ENCODE measurements at places on chromosomes 11 and 22.

DNA sequence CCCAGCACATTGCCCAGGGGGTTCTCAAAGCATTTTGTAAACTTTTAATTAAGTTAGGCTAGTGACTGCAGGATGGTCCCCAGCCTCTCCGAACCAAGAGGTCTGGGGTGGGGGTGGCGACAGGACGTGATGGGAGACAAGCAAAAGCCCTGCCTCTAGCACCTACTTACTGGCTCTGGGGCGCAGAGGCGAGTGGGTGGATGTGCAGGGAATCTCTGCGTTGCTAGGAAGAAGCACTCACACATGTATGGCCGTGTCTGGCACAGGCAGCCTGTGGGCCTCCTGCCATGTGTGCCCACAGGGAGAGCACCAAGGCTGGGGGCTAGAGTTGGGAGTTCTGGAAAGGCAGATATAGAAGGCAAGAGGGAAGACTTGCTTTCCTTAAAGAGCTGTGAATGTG is 6.3 kb downstream of the OPCML start:
- no peak for DNase-seq

GRCh38 chr11:116312570-116313391 is 460.0 kb downstream of the BUD13 start:
- no peak for DNase-seq

GRCh38 chr11:93474123-93474522 is 69.1 kb downstream of the SMCO4 start:
- DNase-seq, result no peak

GRCh38 chr22:35353318-35353717 is 27.6 kb upstream of the HMOX1 start:
- no peak for DNase-seq

DNA sequence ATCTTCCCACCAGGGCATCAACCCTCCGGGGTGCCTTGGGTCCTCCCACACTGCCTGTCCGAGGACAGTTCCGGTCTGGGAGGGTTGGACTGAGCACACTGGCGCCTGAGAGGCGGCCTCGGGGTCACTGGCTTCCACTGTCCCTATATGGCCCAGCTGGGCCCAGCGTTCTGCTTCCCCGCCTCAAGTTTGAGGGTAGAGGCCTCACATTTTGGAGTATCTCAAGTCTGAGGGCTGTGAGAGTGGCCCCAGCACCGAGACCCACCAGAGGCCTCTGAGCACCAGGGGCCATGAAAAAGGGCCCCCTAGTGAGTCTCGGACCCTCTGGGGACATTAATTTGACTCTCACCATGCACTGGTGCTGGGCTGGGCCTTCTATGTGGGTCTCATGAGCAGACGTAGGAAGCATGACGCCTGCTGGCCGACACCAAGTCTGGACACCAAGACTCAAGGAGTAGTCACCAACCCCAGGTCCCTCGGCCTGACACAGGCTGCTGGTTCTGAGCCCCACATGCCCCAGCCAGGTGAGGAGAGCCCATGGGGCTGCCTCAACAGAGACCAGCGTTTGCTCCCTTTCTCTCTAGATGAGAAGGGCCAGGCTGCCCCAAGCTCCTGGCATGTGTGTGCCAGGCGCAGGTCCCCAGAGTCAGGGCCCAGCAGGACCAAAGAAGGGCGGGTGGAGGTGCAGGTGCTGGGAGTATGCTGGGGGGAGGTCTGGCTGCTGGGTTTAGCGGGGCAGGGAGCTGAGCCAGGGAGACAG is 27.5 kb downstream of the ARVCF start:
- DNase-seq, result no peak

DNA sequence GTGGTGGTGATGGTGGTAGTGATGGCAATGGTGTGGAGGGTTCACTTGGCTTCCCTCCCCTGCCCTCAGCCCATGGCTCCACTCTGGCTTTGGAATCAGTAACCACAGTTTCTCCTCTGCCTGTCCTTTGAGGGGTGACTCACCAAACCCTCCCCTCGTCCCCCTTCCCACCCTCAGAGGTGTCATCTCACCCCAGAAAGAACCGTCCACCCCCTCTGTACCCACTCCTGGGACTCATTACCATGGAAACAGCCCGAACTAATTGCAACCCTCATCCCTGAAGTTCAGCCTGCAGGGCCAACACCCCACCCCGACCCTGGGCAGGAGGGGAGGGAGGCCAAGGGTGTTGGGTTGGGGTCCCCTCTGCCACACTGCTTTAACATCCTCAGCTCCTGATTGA is 26.6 kb downstream of the PHLDB1 start:
- DNase-seq, result no peak

DNA sequence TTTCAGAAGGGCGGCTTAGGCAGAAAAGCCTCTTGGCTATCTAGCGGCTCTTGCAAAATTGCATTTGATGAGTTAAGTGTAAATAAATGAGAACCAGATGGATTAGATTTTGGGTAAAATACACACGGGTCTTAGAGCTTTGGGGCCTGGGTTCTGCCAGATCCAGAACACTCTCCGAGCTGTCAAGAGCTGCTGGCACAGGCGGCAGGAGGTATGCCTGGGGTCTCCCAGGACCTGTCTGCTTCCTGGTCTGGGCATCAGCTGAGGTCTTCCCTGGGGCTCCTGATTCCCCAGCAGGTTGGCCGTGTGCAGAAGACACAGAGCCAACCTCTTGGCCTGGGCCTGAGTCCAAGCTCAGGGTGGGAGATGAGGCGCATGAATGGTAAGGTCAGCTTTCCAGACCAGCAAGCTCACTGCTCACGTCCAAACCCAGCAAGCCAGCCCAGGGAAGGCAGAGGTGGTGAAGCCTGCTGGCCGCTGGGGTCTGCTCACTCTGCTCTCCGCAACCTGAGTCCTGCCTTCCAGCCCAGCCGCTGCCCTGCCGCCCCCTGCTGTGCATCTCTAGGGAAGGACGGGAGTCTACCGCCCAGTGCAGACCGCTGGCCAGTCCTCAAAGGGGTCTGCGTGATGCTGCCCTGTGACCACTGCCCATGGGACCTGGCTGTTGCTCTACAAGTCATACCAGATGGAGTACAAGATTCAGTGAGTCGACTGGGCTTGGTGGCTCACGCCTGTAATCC is 44.9 kb downstream of the SCUBE1 start:
- no peak for DNase-seq
